ENCODE measurements at places on chromosomes 11 and 22.

GRCh38 chr11:108959105-108959761 lies 294.4 kb downstream of the DDX10 start:
- no peak for DNase-seq

- DNase-seq = no peak
Measured at GRCh38 chr11:70290361-70291065, 20.0 kb downstream of the PPFIA1 start.

DNA sequence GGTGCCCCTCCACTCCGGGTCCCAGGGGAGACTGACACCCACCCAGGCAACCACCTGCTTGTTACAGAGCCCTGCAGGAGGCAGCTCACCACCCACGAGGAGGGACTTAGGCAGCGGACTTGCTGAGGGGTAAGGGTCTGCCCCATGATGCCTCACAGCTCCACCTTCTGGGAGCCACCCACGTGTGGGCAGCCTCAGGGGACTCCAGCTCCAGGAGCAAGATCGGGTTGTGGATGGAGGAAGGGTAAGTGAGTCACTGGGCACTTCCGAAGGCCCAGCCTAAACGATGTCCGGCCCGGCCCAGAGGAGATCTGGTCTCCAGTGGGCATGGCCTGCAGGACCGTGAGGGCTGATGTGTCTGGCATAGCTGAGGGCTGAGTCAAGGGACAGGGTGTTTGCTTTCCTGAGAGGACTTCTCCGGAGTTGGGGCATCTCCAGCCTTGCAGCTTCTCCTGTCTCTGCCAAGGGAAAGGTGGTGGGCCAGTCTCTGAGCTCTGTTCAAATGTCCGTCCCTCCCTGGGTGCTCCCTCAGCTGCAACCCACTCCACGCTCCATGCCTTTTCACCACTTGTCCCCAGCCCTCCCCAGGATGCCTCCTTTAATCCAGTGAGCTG lies 32.3 kb upstream of the P2RY2 start:
- no peak for DNase-seq

- no peak for DNase-seq
Measured at GRCh38 chr11:23765682-23766252, 731.1 kb upstream of the LUZP2 start.

- DNase-seq = no peak
Measured at GRCh38 chr11:4211991-4212390, 117.4 kb downstream of the RRM1 start.

- no peak for DNase-seq
Measured at GRCh38 chr11:29063630-29064361, 953.0 kb downstream of the KCNA4 start.

DNA sequence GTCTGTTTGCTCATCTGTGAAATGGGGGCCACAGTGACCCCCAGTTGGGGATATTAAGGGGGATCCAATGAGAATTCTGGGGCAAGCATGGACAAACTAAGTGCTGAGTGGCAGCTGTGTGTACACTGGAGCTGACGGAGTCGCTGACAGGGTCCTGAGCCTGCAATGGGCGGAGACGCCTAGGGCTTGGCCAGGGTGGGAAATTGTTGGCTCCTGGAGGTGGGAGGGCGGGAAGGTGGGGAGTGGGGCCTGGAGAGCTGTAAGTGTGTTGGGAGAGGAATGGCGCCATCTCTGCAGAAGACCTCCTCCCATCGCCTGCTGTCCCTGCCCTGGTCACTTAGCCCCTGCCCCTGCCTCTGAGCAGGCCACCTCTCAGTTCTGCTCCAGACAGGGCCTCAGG lies 7.3 kb downstream of the CACNA1I start:
- DNase-seq = no peak

DNA sequence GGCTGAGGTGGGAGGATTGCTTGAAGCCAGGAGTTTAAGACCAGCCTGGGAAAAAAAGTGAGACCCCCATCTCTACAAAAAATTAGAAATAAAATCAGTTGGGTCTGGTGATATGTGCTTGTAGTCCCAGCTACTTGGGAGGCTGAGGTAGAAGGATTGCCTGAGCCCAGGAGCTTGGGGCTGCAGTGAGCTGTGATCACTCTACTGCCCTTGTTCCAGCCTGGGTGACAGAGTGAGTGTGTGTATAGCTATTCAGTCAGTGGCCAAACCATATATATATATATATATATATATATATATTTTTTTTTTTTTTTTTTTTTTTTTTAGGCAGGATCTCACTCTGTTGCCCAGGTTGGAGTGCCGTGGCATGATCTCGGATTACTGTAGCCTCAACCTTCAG lies 24.5 kb downstream of the ADM start:
- DNase-seq = no peak

DNA sequence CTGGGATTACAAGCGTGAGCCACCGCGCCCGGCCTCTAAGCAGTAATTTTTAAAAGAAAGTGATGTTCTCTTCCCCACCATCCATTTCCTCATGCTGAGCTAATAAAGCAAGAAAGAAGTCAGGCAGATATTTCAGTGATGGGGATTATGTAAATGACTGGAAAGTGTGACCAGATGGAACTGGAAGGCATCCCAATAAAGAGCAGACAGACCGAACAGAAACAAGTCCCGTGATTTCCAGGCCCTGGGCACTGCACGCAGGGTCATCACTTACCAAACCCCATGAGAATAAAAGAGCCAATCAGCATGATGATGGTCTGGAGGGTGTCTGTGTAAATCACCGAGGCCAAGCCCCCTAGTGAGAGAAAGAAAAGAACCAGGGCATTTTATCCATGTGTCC lies 18.2 kb downstream of the SLC5A4 start:
- no peak for DNase-seq

- no peak for DNase-seq
Measured at GRCh38 chr11:9669954-9670353, 6.1 kb downstream of the SWAP70 start.

GRCh38 chr11:129040934-129041333 lies 98.3 kb upstream of the TP53AIP1 start:
- no peak for DNase-seq

DNA sequence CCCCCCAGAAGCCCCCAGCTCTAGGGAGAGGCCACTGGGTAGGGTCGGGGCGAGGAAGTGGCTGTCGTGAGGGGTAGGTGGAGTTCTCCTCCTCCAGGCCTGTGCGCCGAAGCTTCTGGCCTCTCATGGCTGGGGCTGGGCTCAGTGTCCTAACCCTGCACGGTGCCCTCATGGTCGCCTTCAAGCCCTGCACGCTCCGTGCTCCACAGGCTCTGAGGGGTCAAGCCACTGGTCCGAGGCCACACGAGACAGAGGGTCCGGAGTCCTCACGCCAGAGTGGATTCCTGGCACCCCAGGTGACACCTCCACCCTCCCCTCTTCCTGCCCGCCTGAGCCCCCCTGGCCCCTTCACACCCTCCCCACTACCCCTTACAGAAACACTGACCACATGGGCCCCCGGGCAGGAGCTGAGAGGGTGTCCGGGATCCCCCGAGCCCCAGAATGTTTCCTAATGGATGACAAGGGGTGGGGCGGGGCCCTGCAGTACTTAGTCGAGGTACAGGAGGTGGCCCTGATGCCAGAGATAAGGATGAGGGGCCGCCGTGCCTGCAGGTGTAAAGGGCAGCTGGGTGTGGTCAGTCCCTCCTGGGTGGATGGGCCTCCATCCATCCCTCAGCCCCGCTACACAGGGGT lies 997 bp upstream of the CDHR5 start:
- no peak for DNase-seq

All from activated T-cell treated with anti-CD3 and anti-CD28 coated beads for 1 hour (primary cell).